Activated naive CD4-positive, alpha-beta T cell treated with anti-CD3 and anti-CD28 coated beads, Interleukin-2, amount 50 U/mL, for 72 hours (primary cell): ENCODE measurements at places on chromosomes 6 and 20. TPM values are rescaled to one million over a fixed set of nuclear protein-coding genes. Genes with fewer than 3 reads are reported as not detected.

Gene ARFGEF3
- total RNA-seq: 0.11 TPM

Gene LY86
- total RNA-seq: 2.4 TPM

Gene CAGE1
- total RNA-seq: not detected

DNA sequence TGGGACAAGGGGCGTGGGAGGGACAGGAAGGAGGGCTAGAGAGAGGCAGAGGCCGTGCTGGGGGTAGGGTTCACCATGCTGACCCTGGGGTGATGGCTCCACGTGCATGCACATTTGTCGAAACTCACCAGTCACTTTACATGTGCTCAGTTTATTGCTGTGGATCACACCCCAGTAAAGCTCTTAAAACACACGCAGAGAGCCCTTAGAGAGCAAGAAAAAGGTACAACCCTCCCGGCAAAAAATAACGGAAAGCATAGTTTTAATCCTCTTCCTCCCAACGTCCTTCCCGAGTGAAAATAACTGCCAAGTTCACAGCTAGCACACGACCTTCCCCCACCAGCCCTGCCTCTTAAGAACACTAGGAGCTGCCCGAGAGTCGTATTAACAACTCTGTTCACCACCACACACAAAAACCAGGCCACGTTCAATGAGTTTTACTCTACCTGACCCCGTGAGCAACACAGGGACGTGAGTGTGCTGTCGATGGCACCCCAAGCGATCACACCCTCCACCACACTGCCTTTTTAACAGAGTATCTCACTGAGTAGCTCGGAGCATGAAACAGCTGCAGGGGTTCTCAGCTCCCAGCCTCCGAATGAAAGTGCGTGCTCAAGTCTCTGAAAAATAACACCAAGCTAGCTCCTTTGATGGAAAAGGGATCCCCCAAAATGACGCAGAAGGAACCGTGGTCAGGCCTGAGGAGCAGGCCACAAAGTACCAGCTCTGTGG, 39.7 kb downstream of the TAF4 start:
- peak; percentile 16 for DNase-seq

GRCh38 chr20:46220455-46221207, 87.7 kb downstream of the CDH22 start:
- DNase-seq: no peak
